ENCODE measurements at places on chromosomes 5 and 9. TPM values are rescaled to one million over a fixed set of nuclear protein-coding genes. Genes with fewer than 3 reads are reported as not detected.

SIGMAR1 gene
- 240 TPM for polyA plus RNA-seq

- no peak for DNase-seq
These were observed 205.4 kb downstream of the SPATA31A6 start for GRCh38 chr9:42388846-42389245.

GRCh38 chr5:14396737-14397136 is 184.9 kb upstream of the OTULINL start:
- no peak for DNase-seq

DNA sequence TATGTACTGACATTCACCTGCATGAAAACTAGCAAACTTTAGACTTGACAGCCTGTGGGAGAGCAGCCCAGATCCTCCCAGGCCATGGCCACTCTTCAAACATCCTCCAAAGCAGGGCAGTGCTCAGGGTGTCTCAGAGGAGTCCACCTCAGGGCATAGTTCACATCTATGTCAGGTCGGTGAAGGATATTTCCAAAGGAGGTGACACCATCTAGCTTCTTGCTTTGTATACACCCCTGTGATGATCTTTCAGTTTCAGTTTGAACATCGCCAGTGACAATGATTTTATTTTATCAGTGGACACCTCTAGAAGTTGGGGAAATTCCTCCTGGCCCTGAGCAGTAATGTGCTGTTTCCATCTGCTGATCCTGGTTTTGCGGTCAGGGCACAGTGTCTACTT is 20.1 kb downstream of the CDK20 start:
- no peak for DNase-seq

- DNase-seq, result no peak
These were observed at the start of gene SMIM23 for GRCh38 chr5:171785517-171785916. Gene SMIM23, plus strand, starts transcription at chr5:171785817. Its CDS starts 55 bp downstream, at chr5:171785872.

GRCh38 chr5:58019614-58020013 is 440.3 kb downstream of the PLK2 start:
- peak; percentile 4 for DNase-seq

- no peak for DNase-seq
These were observed 150.2 kb downstream of the SGCD start for GRCh38 chr5:156477196-156477595.
